ENCODE measurements at places on chromosomes 6 and 20. TPM values are rescaled to one million over a fixed set of nuclear protein-coding genes. Genes with fewer than 3 reads are reported as not detected.

GRCh38 chr20:24657196-24657595 lies 187.8 kb downstream of the SYNDIG1 start:
- no peak for DNase-seq

DNA sequence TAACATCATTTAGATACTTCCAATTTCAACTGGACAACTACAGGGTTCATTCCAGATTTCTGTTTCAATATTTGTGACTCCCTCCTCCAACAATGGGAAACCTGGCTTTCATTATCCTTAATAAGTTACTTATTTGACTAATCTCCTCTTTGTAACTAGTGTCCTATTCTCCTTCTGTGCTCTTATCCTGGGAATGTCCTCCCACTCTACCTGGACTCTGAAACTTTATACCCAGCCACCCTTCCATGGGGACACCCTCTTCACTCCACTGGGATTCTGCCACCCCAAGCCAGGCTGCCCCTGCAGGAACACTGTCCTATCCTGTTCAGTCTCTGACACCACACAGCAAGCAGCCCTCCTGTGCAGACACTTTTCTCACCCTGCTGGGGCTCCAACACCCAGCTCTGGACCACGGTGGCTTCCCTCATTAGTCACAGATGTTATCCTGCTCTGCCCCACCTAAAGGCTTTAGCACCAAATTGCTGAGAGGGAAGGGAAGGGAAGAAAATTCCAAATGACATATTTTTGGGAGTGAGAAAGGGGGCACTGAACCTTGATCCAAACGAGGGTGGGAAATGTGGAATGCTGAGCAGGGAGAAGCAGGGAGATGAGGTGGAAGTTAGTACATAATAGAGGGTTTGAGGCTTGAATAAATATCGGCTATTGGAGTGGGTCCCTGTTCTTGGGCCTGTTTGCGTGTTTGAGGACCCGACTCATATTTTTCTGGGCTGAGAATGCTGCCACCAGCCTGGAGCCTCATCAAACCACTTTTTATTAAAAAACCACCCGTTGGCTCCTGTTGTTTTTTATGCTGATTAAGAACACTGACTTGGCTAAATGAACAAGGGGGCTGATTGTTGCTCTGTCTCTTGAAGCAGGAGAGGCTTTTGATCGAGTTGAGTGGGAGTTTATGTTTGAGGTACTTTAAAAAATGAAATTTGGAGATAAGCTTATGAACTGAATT lies 54.0 kb upstream of the AKIRIN2 start:
- no peak for DNase-seq

GRCh38 chr6:41122918-41123317 lies 31.2 kb downstream of the TREML1 start:
- no peak for DNase-seq

GRCh38 chr20:49540232-49540620 lies 27.7 kb downstream of the PTGIS start:
- no peak for DNase-seq

GRCh38 chr6:104108634-104109033 lies 751.1 kb downstream of the HACE1 start:
- no peak for DNase-seq

C6orf163 gene
- 0.71 TPM for polyA plus RNA-seq

SLC35D3 gene
- not detected for polyA plus RNA-seq

All from sigmoid colon (tissue), 7 donors.